GM12892 (cell line): ENCODE measurements at places on chromosomes 1 and 21.

DNA sequence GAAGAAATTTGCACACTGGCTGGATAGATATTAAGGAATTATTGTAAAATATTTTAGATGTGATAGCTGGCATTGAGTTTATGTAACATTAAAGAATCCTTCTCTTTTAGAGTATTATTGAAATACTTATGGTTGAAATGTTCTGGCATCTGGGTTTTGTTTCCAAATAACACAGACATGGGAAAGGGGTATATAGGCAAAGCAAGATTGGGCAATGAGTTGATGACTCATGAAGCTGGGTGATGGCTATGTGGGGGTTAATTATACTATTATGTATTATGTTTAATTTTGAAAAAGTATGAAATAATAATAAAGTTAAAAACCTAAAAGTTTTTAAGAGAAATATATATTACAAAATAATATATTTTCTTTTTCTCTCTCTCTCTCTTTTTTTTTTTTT is 12.5 kb upstream of the PTPN14 start:
- DNase-seq, result no peak

DNA sequence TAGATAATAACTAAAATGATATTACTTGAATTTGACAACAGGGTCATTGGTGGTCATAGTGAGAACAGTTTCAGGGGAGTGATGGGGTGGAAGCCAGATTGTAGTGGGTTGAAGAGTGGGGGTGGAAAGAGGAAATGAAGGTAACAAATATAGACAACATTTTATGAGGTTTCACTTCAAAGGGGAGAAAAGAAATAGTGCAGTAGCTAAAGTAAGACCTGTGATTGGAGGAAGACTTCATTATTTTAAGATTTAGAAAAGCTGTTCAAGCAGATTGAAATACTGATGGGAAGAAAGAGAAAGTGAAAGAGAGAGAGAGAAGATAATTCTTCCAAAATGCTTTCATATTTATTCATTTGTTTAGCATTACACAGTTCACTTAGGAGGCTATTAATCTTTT is 52.0 kb upstream of the KCNA3 start:
- DNase-seq, result peak; percentile 51

GRCh38 chr1:220195701-220196100 is 76.6 kb downstream of the RAB3GAP2 start:
- DNase-seq, result no peak

GRCh38 chr1:22866868-22867267 is 105.8 kb downstream of the LACTBL1 start:
- DNase-seq, result no peak

DNA sequence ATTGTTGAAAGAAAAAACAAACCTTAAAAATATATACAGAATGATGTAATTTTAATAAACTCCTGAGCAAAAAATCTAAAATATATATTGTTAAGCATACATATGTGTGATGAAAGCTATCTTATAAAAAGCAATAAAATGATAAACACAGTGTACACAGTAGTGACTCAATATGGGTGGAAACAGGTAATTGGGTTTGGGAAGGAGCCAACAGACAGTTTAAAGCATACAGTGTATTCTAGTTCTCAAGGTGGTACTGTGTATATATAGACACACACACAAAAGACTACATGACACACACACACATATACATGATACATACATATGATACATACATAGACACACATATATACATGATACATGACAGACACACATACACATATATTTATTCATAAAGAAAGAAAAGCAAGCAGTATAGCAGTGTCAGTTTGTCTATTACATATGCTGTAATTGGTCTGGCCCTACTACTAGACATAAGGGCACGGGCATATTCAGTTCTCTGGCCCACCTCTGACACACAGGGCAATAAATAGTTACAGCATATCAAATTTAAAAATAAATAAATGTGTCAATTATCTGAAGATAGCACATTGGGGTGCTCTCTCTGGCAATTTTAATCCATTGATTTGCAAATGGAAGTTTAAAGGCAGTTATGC is 330.2 kb downstream of the S1PR1 start:
- DNase-seq, result no peak
